ENCODE measurements at places on chromosomes 12 and 14.

- DNase-seq = no peak
Observed at GRCh38 chr14:56413721-56414120, 165.9 kb upstream of the TMEM260 start.

DNA sequence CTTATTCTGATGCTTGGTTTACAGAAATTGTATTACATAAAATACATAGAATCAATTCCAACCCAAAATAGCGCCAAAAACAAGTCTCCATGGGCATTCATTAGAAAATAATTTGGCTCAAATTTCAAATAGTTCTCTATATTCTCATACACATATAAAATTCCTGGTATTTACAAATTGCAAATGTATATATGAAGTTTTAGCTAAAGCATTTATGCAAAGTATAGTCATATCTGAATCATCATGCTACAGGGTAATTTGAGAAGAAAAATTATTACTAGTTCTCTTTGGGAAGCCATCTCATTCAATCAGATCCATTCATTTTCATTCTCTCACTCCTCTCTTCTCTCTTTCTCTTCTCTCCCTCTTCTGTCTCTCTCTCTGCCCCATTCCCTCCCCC is 257.8 kb downstream of the DPF3 start:
- no peak for DNase-seq

DNA sequence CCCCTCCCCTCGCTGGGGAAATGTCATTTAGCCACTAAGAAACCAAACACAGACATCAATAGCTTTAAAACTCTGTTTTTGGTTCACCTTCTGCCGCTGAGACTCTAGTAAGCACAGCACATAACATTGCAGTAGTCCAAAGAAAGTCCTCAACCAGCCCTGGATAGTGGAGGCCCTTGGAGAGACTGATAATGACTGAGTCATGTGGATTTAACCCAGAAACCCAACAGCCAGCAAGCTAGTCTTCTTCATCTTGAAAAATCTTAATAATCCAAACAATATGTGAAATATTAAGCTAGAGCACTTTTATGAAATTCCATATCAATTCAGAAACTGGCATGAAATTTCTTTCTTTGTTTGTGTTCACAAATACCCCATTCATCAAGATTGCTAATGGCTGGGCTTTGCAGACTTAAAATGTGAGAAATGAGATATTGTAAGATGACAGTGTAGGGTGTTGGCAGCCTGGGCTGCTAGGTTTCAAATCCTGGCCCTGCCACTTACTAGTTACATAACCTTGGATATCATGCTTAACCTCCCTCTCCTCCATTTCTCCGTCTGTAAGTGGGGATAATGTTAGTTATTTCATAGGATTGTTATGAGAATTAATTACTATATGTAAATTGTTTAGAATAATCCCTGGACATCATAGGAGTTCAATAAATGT is 40.1 kb downstream of the RERG start:
- no peak for DNase-seq

DNA sequence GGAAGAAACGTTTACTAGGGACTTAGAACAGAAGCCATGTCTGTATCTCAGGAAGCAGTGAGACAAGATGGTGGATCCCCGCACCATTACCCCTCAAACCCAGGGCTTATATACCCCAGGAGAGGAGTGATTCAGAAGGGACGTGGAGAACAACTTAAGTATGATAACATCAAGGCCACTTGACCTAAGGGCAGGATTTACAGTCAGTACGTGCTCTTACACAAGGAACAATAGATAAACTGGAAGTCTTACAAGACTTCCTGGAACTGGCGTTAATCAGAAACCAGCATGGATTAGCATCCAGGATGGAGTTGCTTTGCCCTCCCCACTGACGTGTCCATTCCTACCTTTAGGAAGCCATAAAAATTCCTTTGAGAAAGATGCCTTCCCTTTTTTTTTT is 8.6 kb upstream of the ETFBKMT start:
- no peak for DNase-seq

DNA sequence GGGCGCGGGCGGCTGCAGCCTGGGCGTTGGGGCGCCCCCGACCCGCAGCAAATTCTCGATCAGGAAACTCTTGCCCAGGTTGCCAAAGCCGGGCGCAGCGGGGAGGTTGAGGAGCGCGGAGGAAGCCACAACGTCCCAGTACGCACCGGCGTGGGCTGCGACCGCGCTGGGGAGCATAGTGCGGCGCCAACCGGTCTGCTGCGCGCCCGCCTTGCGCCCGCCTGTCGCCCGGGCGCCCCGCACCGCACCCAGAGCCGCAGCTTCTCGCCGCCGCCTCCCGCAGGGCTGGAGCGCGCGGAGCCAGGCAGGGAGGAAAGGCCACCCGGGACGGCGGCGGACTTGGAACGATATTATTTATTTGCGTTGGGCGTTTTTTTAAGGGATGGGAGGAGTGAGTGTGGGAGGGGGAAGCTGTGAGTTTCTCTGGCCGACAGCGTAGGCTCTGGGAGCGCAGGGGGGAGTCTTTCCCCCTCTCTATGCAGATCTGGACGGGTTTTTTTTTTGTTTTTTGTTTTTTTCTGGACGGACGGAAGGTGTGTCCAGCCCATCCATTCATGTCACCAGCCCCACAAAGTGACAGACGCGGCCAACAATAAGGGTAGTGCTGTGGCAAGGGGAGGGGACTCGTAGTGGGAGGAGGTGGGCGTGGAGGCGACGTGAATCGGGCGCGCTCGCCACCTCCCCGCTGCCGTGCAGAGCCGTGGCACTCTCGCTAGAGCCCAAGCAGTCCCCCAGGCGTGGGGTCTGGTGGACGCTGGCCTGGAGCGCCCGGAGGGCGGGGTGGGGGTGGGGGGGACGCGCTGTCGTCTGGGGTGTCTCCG is at the start of gene DBX2:
TSS of gene DBX2 (minus strand) at position 349 of the 821 bp plus-strand sequence. CDS start at position 177, 172 bp downstream.
- no peak for DNase-seq

- no peak for DNase-seq
Observed at GRCh38 chr12:120115066-120115465, 1.5 kb downstream of the RAB35 start.

DNA sequence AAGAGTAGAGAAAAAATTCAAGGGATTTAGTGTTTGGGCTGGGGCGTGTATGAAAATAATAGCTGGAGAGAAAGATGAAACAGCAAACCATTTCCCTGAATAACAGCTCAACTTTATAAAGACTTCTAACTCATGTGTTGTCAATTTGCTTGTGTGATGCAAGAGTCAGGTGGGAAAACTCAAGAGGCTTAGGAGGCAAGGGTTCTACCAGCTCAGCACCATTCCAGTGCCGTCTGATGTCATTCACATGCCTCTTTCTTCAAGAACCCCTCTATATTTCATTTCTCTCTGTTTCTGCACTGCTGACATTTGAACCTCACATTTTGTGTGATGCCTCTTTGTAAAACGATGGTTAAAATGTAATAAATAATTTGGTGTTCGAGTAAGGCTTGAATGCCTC is 192.2 kb downstream of the PRKD1 start:
- DNase-seq = no peak

GRCh38 chr12:92068459-92068858 is 77.2 kb downstream of the BTG1 start:
- DNase-seq = no peak

DNA sequence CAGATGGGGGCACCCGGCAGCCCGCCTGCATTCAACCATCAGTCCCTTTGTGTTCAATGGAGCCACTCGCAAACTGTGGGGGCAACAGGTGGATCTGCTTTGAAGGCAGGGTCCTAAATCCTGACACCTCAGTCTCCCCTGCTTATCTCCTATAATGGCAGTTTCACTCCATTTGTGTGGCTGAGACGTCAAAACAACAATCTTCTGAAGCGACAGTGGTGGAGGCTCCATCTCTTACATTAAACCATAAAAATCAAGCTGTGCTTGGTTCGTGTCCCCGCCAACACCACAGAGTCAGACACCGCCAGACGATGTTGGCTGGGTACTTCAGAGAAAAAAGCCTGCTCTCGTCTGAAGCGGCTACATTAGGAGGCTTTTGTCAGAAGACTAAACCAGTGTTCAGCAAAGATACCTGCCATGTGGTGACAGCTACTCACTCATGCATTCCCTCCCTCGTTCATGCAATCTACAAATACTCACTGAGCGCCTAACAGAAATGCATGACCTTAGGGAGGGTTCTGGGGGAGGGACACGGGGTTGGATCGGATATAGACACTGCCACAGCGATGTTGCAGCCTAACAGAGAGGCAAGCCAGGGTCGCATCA is 253.9 kb downstream of the FOXN3 start:
- no peak for DNase-seq
